ENCODE measurements at places on chromosomes 1 and 21.

- DNase-seq = no peak
Observed at GRCh38 chr21:40639616-40640194, 207.3 kb downstream of the DSCAM start.

DNA sequence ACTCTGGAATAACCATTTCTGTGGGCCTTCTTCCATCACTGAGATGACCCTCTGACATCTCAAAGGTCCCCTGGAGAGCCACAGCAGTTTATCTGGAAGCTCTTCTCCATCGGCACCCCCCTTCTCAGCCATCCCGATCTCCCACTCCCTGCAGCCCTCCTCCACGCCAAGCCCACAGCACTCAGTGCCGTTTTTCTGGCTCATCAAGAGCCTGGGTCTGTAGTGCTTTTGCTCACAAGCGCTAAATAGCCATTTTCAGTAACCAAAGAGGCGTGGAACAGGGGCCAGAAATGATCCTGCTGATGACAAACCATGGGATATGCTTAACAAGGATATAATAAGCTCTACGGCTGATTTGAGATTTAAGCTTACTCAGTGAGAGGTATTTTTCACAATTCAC lies 17.6 kb downstream of the SEC16B start:
- no peak for DNase-seq

- DNase-seq = peak; percentile 96
Observed at GRCh38 chr1:223504741-223505140, 111.5 kb downstream of the CCDC185 start.

GRCh38 chr1:9093091-9093490 lies 23.7 kb upstream of the SLC2A5 start:
- no peak for DNase-seq

- peak; percentile 96 for DNase-seq
Observed at GRCh38 chr1:39103328-39104157, 77.4 kb downstream of the NDUFS5 start.

- no peak for DNase-seq
Observed at GRCh38 chr1:2583331-2583791, 3.2 kb upstream of the PRXL2B start.

GRCh38 chr1:76142771-76143540 lies 68.4 kb downstream of the ST6GALNAC3 start:
- DNase-seq = peak; percentile 8

GRCh38 chr1:155970531-155971167 lies 7.7 kb downstream of the ARHGEF2 start:
- DNase-seq = peak; percentile 41

GRCh38 chr1:10724948-10725847 lies 71.2 kb downstream of the CASZ1 start:
- DNase-seq = no peak

GRCh38 chr1:14875524-14876509 lies 277.3 kb downstream of the KAZN start:
- DNase-seq = peak; percentile 82

GRCh38 chr1:43930168-43930948 lies 3.2 kb upstream of the ARTN start:
- DNase-seq = peak; percentile 59

GRCh38 chr1:44505210-44505993 lies 100.3 kb downstream of the RNF220 start:
- no peak for DNase-seq

DNA sequence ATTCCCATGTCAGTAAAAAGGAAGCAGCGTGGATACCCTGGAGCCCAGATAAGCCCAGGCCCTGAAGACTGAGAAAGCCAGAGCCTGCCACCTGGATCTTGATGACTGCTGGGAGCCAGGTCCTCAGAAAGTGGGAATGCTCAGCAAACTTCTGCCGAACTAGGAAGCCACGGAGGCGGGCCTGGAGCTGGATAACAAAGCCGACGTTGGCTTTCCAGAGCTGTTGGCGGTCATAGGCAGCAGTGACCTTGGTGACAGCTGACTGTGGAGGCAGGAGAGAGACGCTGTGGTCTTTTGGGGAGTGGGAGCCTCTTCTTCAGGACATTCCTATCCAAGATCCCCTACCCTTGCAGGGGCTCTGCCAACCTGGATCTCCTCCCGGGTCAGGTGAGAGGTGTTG lies 24.4 kb downstream of the IQGAP3 start:
- no peak for DNase-seq

DNA sequence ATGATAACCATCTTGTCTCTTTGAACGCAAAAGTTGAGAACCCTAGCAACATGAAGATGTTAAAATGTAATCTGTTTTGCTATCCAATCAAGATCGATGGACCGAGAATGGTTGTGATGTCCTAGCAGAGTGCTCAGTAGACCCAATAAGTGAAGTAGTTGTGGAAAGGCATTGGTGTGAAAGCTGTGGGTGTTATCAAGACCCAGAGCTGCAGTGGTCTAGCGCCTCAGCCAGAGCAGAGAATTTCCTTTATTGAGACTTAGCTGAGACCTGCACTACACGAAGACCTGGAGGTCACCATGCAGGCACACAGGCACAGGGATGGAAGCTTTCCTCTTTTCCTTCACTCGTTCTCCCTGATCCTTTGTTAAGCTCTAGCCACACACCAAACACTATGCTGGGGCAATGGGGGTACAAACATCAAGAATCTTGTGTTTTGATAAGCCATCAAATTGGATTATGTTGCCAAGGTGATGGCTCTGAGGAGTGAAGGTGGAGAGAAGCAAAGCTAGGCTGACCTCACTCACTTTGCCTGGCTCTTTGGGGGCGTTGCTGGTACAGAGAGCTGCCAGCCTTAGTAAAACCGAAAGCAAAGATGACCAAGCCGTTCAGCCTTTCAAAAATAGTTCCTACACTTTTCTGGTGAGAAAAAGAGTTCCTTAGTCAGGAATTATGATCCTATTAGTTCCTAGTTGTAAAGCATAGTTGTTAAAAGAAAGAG lies 24.1 kb downstream of the METTL13 start:
- DNase-seq = no peak

DNA sequence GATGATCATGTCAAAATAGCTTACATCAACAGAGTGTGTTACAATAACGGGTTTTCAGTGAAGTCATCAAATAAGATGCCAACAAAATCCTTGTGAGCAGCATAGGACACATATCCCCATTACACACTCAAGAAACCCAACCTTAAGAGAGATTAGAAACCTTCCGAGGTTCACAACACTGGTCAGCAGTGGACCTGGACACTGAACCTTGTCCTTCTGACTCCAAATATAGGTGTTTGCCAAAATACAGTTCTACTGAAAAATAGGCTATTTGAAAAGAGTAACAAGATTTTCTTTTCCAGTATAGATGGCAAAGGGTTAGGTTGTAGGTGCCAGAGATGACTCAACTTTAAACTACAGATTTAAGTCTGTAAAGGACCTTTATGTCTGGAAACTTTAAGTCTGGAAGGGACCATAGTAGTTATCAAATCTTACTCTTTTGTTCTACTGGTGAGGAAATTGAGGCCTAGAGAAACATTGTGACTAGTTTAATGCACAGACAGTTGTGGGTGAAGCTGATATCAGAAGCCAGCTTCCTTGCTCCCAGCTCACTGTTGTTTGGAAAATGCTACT lies 811 bp upstream of the REG4 start:
- no peak for DNase-seq

DNA sequence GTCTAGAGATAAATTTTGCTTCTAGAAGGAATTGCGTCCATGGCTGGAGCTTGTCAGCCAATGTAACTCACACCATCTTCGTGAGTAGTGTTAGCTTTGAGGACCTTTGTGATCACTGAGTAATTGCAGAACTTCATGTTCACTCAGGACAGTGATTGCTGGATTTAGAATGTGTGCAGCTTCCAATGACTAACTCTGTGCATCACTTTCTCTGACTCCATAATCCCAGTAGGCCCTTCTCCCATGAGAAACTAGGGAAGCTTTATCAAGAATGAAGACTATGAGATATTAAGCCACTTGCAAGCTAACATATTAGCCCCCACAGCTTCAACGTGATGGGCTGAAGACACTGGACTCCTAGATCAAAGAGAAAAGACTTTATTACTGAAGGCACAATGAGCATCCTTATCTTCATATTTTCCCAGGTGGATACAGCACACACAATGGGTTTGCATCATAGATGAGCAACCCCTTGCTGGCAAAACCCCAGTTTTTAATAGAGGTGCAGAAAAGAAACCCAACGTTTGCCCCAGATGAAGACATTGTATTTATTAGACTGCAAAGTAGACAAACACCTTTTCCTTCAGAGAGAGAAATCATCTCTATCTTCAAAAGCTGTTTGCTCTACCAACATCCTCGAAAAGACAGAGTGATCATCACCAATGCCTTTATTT lies 561.0 kb downstream of the LTN1 start:
- no peak for DNase-seq

DNA sequence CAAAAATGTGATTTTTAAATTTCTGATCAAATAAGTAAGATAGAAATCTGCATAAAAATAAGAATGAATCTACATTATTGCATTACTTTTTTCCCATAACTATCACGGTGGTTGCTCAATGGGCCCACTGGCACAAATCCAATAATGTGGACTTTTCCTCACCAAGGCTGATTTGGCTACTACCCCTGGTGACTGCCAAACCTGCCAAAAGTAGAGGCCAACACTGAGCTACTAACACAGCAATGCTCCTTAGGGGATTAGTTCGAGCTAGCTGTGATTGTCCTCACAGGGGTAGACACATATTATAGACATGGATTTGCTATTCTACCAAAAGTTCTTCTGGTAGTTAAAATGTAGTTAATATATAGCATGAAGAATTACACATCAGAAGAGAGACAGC lies 107.7 kb upstream of the ZNHIT6 start:
- DNase-seq = no peak

DNA sequence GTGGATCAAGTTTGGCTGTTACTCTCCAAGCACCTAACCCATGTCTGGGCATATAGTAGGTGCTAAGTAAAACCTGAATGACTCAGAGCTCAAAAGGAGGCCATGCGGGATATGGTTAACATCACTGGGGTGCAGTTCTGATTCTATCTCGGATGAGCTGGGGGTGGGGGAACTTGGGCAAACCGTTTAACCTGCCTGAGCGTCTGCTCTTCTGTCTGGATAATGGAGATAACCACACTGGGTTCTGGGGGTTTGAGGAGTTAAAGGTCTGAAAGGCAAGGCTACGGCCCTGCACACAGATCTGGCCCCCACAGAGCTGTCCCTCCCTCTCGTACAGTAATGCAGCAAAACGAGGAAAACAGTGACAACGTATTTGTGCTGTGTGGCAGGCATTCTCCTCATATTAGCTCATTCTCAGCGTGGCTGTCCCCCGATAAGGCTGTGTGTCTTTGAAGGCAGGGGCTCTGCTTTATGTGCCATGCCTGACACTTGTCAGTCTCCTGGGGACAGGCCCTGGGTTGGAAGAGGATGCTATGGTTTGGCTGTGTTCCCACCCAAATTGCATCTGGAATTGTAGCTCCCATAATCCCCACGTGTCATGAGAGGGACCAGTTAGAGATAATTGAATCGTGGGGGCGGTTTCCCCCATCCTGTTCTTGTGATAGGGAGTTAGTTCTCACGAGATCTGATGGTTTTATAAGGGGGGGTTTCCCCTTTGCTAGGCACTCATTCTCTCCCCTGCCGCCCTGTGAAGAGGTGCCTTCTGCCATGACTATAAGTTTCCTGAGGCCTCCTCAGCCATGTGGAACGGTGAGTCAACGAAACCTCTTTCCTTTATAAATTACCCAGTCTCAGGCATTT lies 6.8 kb upstream of the ALDH4A1 start:
- DNase-seq = no peak

- no peak for DNase-seq
Observed at GRCh38 chr21:31624961-31625491, 34.5 kb upstream of the SOD1 start.

DNA sequence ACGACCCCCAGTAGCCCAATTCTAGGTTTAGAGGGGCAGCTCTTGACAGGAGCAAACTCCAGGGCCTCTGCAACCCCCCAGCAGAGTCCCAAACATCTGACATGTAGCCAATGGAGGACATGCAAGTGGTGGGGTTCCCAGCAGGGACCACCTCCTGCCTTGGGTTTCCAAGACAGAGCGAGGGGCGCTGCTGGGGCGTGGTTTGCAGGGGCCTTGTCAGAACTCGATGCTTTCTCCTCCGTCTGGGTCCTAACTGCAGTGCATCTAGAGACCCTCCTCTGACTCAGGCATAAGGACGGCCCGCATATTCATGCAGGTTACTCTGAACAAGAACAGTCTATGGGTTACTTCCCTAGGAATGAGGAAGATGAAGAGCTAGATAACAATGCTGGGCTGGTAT lies 17.2 kb downstream of the EPHX1 start:
- no peak for DNase-seq

DNA sequence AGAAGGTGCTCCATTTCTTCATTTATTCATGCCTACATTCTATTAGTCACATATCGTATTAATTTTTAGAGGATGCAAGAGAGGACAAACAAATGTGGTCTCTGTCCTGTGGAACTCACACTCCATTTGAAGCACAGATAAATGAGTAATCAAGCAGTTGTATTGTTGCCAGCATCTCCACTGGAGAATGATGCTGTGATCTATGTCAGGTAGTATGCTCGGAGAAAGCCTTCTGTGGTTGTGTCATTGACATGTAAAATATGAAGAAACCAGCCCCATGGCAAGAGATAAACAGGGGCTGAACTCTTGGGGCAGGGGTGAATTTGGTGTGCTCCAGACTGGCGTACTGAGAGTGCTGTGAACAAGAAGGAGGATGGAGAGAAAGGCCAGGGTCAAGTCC lies 101.2 kb downstream of the FASLG start:
- DNase-seq = no peak

GRCh38 chr1:89578946-89579684 lies 53.8 kb upstream of the LRRC8C start:
- no peak for DNase-seq

GRCh38 chr1:94646786-94647555 lies 105.4 kb upstream of the F3 start:
- peak; percentile 78 for DNase-seq

GRCh38 chr1:23224739-23225648 lies 7.7 kb upstream of the HTR1D start:
- DNase-seq = peak; percentile 64

GRCh38 chr1:116763787-116764465 lies 9.7 kb downstream of the CD2 start:
- DNase-seq = peak; percentile 30

GRCh38 chr1:57820356-57821095 lies 396.7 kb upstream of the DAB1 start:
- DNase-seq = no peak

DNA sequence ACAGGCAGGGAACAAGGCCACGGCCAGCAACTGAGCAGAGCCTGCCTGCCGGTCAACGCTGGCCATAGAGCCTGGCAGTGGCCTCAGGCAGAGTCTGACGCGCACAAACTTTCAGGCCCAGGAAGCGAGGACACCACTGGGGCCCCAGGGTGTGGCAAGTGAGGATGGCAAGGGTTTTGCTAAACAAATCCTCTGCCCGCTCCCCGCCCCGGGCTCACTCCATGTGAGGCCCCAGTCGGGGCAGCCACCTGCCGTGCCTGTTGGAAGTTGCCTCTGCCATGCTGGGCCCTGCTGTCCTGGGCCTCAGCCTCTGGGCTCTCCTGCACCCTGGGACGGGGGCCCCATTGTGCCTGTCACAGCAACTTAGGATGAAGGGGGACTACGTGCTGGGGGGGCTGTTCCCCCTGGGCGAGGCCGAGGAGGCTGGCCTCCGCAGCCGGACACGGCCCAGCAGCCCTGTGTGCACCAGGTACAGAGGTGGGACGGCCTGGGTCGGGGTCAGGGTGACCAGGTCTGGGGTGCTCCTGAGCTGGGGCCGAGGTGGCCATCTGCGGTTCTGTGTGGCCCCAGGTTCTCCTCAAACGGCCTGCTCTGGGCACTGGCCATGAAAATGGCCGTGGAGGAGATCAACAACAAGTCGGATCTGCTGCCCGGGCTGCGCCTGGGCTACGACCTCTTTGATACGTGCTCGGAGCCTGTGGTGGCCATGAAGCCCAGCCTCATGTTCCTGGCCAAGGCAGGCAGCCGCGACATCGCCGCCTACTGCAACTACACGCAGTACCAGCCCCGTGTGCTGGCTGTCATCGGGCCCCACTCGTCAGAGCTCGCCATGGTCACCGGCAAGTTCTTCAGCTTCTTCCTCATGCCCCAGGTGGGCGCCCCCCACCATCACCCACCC lies at the start of gene TAS1R3:
Gene TAS1R3 (plus strand): TSS at position 213 of the 898 bp plus-strand sequence. CDS start 66 bp downstream, at position 279.
- DNase-seq = no peak
